Uterus (tissue), 4 donors: ENCODE measurements at places on chromosomes 13 and 19.

DNA sequence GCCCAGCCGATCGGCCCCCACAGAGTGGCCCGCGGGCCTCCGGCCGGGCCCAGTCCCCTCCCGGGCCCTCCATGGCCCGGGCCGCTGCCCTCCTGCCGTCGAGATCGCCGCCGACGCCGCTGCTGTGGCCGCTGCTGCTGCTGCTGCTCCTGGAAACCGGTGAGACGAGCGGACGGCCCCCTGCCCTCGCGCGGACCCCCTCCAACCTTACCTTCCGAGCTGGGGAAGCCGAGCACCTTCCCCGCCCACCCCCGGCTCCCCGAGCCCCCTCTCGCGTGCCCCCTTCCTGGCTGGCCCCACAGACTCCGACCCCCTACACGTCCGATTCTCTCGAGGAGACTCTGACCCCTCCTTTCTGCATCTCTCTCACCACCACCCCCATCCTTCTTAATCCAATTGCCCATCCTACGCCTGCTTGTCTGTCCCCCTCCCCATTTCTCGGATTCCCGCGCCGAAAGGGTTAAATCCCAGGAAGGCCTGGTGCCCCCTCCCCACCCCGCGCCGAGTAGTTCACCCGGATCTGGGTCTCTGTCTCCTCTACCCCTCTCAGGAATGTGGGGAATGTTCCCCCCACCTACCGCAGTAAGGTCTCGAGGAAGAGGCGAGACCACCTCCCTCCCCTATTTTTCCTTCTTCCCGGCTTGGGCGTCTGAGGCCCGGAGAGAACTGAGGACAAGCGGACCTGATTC lies 502 bp downstream of the NECTIN2 start:
- DNase-seq = peak; percentile 68
- peak overlapping the region; percentile 96 for H3K27ac ChIP-seq
- H3K27me3 ChIP-seq = no peaks in the 10 kb centered on the region
- peaks cover 12% of the 10 kb centered on the region for H3K4me1 ChIP-seq
- H3K4me3 ChIP-seq = peak overlapping the region; percentile 100

GRCh38 chr19:48715681-48716171 lies 3.8 kb downstream of the MAMSTR start:
- peaks cover 11% of the 10 kb centered on the region for H3K4me1 ChIP-seq
- peak overlapping the region; percentile 83 for H3K27ac ChIP-seq
- no peaks in the 10 kb centered on the region for H3K36me3 ChIP-seq
- H3K4me3 ChIP-seq = peak overlapping the region; percentile 39

DNA sequence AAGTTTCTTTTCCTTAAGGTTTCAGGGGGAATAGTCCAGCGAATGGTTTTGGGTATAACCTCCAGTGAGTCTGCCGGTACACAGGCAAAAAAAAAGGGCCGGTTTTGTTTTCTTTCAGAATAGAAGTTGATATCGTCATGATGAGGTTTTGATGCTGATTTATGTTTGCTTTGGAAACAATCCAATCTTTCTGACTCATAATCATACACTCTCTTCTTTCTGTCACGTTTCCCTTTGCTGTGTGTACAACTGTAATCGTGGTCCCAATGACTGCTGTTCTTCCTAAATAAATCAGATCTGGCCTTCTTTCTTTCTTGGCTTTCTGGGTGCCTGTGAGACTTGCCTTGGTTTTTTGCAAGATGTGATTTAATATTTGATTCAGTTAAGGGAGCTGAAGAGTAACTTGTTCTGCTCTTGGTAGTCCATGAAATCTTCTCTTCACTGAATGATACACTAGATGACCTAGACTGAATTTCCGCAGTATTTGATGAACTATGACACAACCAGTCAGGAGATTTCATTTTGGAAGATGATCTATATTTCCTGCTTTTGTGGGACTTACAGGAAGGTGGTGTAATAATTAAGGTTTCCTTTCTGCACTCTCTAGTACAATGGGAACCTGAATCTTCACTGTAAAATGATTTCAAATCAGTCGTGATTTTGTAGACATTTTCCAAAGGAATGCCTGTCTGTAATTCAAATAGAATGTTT lies 34.9 kb upstream of the METTL21C start:
- H3K36me3 ChIP-seq = no peaks in the 10 kb centered on the region
- DNase-seq = no peak
- H3K4me3 ChIP-seq = no peak overlapping the region
- H3K27ac ChIP-seq = no peak overlapping the region

- no peak overlapping the region for H3K27ac ChIP-seq
- DNase-seq = no peak
- no peaks in the 10 kb centered on the region for H3K27me3 ChIP-seq
- H3K36me3 ChIP-seq = no peaks in the 10 kb centered on the region
Observed at GRCh38 chr13:103794526-103794925, 728.3 kb upstream of the SLC10A2 start.

DNA sequence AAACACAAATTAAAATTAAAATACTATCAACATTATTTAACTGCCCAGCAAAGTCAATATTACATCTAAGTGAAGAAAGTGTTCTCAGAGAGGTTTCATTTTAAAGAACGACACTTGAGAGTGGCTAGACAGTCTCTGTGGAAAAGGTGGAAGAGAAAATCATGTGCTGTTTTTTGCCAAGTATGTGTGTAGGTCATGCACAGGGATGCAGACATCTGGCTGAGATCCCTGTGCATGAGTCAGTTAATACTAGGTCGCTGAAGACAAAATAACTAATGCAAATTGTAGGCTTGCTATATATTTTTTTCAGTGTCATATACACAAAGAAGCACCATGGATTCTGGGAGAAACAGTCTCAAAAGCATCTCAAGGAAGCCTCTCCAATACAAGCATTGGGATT lies 44.3 kb upstream of the ENOX1 start:
- H3K36me3 ChIP-seq = no peaks in the 10 kb centered on the region
- H3K4me3 ChIP-seq = no peak overlapping the region
- H3K4me1 ChIP-seq = no peaks in the 10 kb centered on the region
- no peaks in the 10 kb centered on the region for H3K27me3 ChIP-seq
